ENCODE measurements at places on chromosomes 12 and 14. TPM values are rescaled to one million over a fixed set of nuclear protein-coding genes. Genes with fewer than 3 reads are reported as not detected.

PAWR gene
- 48.0 TPM for total RNA-seq

TGM1 gene
- 0.65 TPM for total RNA-seq

ABHD12B gene
- total RNA-seq: not detected

TMEM229B gene
- total RNA-seq: 2.5 TPM

TDRD9 gene
- total RNA-seq: 8.5 TPM

PLEKHD1 gene
- total RNA-seq: 0.07 TPM

TMTC2 gene
- total RNA-seq: 17.1 TPM

SLC17A8 gene
- total RNA-seq: not detected

GYS2 gene
- not detected for total RNA-seq

STXBP6 gene
- 1.7 TPM for total RNA-seq

PLD4 gene
- 0.07 TPM for total RNA-seq

AKAP3 gene
- total RNA-seq: 1.7 TPM

TPPP2 gene
- not detected for total RNA-seq

GDF3 gene
- not detected for total RNA-seq

CCDC60 gene
- total RNA-seq: not detected

PLA2G1B gene
- total RNA-seq: not detected

KCNK13 gene
- 0.07 TPM for total RNA-seq

FOXA1 gene
- not detected for total RNA-seq

Measured in smooth muscle cell of the pulmonary artery (primary cell).